ENCODE measurements at places on chromosomes 12 and 14.

GRCh38 chr12:41058266-41058665 lies 129.9 kb upstream of the PDZRN4 start:
- no peak for DNase-seq

- DNase-seq, result no peak
Measured at GRCh38 chr14:77039285-77040058, 11.0 kb upstream of the IRF2BPL start.

DNA sequence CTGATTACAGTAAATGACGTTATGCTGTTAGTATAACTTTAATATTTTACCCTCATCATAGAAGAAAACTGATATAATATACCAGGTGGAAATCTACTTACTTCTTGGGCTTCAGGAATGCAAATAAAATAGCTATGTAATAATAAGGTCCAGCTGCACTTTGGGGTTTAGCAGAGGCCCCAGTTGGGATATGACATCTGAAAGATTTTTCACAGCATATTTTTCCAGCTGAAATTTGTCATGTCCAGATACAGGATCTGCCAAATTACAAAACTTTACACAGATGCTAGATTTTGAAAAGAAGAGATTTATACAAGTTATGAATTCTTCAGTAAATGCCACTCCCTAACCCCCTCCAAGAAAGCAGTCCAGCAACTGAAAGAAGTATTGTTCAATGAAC lies 29.2 kb upstream of the DCN start:
- no peak for DNase-seq

DNA sequence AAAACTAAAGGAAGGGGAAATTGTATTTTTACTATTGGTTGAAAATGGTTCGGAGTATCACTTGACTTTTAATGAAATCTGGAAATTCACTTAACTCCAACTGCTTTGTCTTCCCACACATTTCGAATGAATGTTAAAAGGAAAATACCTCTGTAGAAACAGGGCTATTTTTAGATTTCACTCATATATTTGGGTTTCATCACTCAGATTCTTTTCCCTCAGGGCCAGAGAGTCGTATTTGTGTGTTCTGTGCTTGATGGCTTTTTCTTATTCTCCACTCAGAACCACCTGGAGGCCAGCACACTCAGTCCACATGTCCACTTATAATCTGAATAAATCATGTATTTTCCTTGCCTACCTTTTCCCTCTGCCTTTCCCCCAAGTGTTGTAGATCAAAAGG lies 40.0 kb downstream of the DAAM1 start:
- no peak for DNase-seq

GRCh38 chr14:44317441-44317746 lies 189.7 kb downstream of the FSCB start:
- no peak for DNase-seq

- DNase-seq, result no peak
Measured at GRCh38 chr12:131948166-131948712, 1.5 kb upstream of the EP400 start.

GRCh38 chr14:27435923-27436670 lies 838.3 kb upstream of the NOVA1 start:
- no peak for DNase-seq

DNA sequence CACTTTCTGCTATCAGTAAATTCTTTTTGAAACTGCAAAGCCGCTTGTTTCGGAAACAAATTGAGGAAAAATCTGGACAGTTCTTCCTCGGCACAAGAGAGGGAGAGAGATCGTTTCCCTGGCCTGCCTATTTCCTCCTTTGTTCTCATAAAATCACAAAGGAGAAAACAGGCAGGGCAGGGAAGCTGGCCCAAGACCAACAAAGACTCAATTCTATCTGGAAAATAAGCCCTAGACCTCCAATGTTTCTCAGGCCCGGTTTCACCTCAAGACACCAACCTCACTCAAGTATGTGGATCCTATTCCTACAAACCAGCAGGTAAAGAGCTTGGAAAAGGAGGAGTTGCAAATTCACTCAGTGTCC lies 19.5 kb downstream of the DICER1 start:
- DNase-seq, result no peak

- no peak for DNase-seq
Measured at GRCh38 chr14:86055512-86056075, 525.6 kb downstream of the FLRT2 start.

GRCh38 chr12:124554429-124555029 lies 12.9 kb downstream of the NCOR2 start:
- DNase-seq, result no peak

GRCh38 chr14:76293221-76293620 lies 82.7 kb upstream of the ESRRB start:
- no peak for DNase-seq

GRCh38 chr14:81434230-81434629 lies 34.1 kb upstream of the STON2 start:
- no peak for DNase-seq

DNA sequence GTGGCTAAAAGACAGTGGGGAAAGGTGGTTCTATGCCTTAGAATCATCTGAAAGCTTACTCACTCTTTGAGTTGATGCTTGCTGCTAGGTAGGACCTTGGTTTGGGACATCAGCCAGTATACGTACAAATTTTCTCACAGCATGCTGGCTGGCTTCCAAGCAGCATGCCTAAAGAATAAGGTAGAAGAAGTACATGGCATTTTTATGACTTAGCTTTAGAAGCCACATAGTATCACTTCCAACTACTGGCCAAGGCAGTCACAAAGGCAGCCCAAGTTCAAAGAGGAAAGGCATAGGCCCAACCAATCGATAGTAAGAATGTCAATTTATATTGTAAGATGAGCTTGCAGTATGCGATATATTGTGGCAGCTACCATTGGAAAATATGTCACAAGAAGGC lies 284.2 kb upstream of the CAND1 start:
- no peak for DNase-seq

GRCh38 chr12:27260746-27261145 lies 16.7 kb downstream of the STK38L start:
- no peak for DNase-seq

DNA sequence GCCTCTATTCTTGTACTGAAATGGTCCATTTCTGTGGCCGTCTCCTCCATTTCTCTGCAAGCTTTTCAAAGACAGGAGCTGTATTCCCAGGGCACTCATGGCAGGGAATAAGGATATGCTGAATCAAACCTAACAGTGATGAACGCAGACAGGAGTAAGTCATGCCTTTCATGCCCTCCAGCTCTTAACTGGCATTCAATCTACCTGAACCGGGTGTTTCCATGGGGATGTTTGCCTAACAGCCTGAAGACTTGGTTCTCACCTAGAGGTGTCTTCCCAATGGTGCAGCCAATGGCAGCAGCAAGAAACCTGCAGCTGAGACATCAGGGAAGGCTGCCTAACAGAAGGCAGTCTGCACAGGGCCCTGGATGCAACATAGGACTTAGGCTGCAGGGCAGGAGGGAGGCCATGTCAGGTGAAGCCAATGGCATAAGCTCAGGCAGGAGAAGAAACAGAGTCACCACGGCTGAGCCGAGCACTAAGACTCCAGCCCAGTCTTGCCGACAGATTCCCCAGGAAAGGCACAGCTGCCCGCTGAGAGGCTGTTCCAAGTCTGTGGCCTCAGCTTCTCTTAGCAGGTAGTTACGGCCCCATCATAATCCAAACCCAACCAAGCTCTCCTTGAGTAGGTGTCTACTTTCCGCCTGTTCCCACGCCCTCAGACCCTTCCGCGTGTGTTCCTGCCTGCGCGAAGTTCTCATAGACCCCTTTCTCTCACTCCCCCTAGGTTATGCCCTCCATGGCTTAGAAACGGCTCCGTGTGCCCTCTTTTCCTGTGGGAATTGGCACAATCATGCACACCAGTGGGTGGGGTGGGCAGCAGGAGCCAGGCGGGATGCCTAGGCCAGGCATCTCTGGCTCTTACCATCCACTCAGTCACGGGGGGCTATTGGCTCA lies 44.1 kb downstream of the VWF start:
- DNase-seq, result no peak

- no peak for DNase-seq
Measured at GRCh38 chr14:105952222-105952621, 425.8 kb downstream of the TMEM121 start.

GRCh38 chr12:132836795-132837331 lies 8.2 kb upstream of the GOLGA3 start:
- DNase-seq, result no peak

GRCh38 chr14:79040790-79041189 lies 870.6 kb downstream of the NRXN3 start:
- no peak for DNase-seq

- no peak for DNase-seq
Measured at GRCh38 chr14:30496852-30497251, 62.1 kb upstream of the G2E3 start.

DNA sequence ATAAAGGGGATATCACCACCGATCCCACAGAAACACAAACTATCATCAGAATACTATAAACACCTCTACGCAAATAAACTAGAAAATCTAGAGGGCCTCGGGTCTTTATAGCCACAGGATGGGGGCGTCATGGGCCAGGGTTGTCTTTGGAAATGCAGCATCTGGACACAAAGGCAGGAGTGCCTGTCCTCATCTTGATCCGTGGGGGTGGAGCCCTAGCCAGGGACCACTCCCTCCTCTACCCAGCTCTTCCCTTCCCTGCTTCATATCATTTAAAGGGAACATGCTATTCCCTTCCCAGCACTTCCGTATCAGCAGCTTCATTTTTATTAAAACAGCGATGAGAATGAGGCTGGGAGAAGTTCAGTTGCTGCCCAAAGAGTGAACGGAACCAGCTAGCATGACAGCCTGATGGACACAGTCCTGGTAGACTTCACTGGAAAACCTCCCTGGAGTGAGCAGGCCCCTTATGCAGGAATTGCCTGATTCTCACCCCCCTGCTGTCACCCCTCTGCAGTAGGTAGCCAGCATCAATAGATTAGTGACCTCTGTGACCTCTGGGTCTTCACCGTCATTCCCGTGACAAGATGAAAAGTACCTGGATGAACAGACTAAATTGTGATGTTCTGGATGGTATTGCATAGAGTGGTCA lies 251.4 kb upstream of the RGS6 start:
- DNase-seq, result no peak

- no peak for DNase-seq
Measured at GRCh38 chr14:94269156-94269555, 23.9 kb downstream of the SERPINA10 start.

DNA sequence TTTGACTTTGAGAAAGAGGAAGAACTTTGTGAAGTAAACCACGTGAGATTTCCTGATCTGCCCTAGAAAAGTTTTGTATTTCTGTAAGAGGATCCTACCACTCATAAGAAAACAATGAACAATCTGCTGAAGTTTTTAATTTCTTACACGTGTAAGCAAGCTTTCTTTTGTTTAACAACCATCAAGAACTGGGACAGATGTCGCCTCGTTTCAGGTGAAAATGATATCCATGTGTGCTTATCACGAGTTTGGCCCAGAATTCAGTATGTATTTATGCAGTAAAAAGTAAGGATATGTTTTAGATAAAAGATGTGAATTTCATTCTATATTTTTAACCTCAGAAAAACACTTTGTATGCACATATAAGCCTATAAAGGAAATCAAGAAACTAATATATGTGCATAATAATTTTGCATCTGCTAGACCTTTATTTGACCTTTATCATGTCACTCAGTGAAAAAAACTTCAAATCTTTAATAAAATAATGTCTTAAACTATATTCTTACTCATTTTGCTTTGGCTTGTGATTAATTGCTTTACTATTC lies 56.9 kb upstream of the DHRS4 start:
- DNase-seq, result no peak

DNA sequence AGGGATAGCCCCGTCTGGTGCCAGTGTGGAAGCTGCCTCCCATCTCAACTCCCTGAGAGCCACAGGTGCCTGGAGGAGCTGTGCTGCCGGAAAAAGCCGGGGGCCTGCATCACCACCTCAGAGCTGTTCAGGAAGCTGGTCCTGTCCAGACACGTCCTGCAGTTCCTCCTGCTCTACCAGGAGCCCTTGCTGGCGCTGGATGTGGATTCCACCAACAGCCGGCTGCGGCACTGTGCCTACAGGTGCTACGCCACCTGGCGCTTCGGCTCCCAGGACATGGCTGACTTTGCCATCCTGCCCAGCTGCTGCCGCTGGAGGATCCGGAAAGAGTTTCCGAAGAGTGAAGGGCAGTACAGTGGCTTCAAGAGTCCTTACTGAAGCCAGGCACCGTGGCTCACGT lies 25.5 kb upstream of the P2RX4 start:
- no peak for DNase-seq

- no peak for DNase-seq
Measured at GRCh38 chr12:125873016-125873415, 807.8 kb downstream of the AACS start.

DNA sequence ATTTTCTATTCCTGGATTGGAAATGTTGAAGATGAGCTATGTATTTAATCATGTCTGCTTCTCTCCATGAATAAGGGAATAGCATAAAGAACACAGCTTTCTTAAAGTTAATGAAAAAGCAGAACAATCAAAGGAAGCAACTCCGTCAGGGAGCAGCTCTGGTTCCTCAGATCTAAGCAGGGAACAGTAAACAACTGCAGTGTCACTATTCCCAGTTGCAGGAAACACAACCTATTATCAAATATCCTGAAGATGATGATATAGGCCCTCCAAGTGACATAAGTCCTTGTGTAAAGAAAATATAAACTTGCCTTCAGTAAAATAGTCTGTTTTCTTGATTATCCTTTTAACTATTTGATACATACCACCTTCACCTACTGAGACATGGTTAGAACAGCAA lies 228.1 kb downstream of the KCNC2 start:
- no peak for DNase-seq

All from stimulated activated CD4-positive, alpha-beta T cell treated with anti-CD3 and anti-CD28 coated beads, Interleukin-12 subunit alpha, Interleukin-12 subunit beta, amount 100 ng/mL, for 24 hours (primary cell).